ENCODE measurements at places on chromosomes 4 and X. TPM values are rescaled to one million over a fixed set of nuclear protein-coding genes. Genes with fewer than 3 reads are reported as not detected.
A peak's percentile ranks its signal among the peaks of the same experiment; 100 is the strongest.

Gene FAAH2
- 0.75 TPM for polyA plus RNA-seq

GRCh38 chr4:117467404-117467803, 382.0 kb upstream of the TRAM1L1 start:
- no peak for DNase-seq

DNA sequence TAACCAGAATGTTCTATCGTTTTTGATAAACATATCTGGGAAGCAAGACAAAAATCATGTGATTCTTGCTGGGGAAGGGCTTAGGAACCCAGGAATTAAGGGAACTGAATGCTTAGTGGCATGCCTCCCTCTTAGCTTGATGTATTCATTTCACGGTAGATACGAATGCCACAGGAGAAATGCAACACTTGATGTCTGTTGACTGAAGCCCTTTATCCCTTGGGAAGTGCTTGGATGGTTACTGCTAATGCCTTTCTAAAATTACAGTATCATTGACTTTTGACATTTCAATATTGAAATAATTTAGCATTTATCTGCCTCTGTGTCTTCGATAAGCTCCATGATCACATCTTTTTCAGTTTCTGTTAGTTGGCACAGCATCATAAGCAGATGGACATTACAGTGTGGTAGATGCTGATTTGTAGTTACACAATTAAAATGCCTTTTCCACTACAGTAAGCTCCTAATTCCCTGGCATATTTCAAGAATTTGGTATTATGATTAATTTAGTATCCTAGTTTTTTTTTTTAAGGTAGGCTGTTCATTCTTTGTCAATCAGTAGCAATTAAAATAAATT, 226.7 kb downstream of the ARHGAP10 start:
- DNase-seq, result no peak

- DNase-seq, result no peak
Observed at GRCh38 chrX:47687263-47687662, 28.3 kb upstream of the UXT start.

- DNase-seq, result peak; percentile 65
Observed at GRCh38 chr4:26058537-26058936, 144.5 kb downstream of the SMIM20 start.
